Fibroblast of lung (primary cell): ENCODE measurements at places on chromosomes 5 and 9.

GRCh38 chr5:22751536-22751935, 101.6 kb downstream of the CDH12 start:
- DNase-seq, result no peak

DNA sequence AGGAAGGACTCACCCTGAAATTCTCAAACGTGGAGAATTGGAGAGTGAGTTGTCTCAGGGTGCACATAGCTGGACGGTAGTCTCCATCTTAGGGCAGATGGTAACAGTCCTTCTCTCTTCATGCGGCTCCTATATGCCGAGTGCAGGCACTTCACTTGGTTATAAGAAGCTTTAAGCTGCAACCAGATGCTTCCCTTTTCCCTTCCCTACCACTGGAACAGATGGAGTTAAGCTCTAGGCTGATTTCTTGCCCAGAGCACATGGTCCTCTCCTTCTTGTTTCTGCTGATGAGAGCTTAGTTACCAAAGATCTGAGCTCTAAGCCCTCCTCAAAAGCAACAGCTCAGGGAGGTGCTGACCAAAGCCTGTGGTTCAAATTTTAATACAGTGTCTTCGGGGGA, 355.7 kb downstream of the ARHGEF28 start:
- no peak for DNase-seq

DNA sequence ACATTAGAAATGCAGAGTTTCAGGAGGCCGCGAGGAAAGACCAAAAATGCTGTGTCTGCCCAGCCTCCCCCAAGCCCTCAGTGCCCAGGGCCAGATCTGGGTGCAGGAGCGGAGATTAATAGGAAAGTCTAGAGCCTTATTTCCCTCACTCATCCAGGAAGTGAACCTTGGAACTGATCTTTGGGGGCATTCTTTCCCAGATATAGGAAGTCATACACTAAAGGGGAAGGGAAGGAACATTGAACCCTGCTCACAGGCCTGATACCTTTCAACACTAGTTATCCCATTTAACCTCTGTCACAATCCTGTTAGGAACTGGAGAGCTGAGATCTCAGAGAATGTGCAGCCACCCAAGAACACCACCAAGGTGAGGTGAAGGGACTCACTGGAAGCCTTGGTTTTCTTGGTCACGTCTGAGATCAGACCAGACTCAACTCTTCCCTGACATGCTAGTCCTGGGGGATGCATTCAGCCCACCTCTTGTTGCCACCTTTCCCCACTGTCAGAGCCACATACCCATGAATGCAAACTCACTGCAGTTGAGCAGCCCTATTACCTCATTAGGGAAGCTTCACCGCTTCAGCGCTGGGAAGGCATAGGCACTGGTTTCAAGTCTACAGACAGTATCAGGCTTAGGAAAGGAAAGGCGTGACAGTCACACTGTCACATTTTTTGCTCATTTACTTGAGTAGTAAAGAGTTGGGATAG, 95.0 kb downstream of the KIAA1958 start:
- no peak for DNase-seq

DNA sequence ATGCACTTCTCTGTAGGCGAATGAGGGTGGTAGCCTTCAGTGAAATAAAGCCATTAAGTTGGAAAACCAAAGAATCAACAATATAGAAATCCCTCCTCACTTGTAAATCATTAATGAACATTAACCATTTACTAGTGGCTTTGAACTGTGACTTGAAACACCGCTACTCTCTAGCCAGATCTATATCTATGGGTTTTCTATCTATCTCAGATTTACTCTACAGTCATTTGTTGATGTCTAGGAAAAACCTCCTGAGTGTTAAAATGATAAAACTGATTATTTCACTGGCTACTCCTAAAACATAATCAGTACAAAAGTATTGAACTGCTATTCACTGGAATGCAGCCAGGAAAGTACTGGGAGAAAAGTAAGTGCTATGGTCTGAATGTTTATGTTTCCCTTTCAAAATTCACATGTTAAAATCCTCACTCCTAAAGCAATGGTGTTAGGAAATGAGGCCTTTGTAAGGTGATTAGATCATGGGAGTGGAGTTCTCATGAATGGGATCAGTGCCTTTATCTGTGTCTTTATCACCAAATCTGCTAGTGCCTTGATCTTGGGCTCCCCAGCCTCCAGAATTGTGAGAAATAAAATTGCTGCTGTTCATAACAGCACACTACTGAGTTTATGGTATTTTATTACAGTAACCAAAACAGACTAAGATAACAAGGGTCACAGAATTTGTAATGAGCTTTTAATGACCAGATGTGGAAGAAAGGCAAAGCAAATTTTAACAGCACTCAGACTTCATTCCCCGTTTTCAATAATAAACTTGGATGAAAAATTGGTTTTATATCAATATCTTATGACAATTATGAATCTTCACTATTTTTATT, 8.6 kb upstream of the OXCT1 start:
- no peak for DNase-seq

- DNase-seq, result peak; percentile 39
These were observed 75.0 kb downstream of the TTC39B start for GRCh38 chr9:15231788-15232635.

DNA sequence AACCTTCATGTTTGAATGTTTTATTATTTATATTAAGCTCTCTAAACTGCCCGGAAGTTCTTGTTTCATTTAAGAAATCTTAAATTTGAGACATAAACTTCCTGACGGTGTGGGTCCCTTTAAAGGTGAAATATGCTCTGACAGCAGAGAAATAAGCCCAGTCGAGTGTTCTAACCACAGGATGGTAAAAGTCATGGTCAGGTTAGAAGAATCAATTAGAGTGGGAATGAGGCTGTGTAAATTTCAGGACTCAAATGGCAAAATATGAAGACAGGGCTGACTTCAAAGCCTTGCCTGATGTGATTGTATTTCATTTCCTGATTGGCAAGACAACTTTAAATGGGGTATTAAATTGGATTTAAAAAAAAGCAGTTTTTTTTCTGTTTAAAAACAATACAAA, 432.9 kb upstream of the BRINP1 start:
- DNase-seq, result no peak

DNA sequence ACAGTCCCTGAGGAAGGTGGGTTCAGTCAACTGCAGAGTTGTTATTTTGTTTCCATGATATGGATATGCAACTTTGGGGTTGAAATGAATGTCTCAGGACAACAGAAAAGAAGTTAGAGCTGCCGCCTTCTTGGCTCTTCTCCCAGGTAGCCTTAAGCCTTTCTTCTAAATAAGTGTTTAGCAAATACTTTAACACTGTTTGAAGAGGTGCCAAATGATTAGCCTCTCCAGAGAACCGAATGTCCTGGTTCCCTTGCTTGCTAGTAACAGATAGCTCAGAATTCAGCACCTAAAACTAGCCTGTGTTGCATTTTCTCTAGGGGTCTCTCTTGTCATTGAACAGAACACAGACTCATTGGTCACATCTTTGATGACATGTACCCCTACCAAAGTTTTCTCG, 127.7 kb upstream of the PIK3R1 start:
- DNase-seq, result no peak

DNA sequence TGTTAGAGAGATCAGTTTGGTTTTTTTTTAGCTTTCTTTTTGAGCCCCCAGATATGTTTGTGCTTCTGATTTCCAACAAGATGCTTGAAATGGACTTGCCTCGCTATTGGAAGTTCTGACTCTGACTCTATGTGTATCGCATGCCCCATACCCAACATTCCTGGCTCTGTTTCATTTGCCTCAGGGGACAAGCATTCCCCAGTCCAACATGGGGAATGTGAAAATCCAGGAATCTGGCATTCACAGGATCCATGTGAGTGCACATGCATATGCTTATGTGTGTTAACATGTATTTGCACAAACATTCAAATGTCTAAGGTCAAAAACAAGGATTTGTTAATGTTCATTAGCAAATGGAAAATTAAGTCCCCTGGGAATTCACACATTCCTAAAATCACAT, 233.9 kb downstream of the TLR4 start:
- DNase-seq, result no peak

GRCh38 chr9:122106576-122106975, 13.5 kb upstream of the TTLL11 start:
- DNase-seq, result no peak

- DNase-seq, result no peak
These were observed 367.8 kb upstream of the SPATA31A5 start for GRCh38 chr9:60546406-60546805.

GRCh38 chr5:169971780-169972179, 8.5 kb downstream of the INSYN2B start:
- no peak for DNase-seq

GRCh38 chr5:108078345-108078744, 303.6 kb downstream of the FBXL17 start:
- no peak for DNase-seq

GRCh38 chr5:9094582-9094981, 451.3 kb downstream of the SEMA5A start:
- DNase-seq, result peak; percentile 39

DNA sequence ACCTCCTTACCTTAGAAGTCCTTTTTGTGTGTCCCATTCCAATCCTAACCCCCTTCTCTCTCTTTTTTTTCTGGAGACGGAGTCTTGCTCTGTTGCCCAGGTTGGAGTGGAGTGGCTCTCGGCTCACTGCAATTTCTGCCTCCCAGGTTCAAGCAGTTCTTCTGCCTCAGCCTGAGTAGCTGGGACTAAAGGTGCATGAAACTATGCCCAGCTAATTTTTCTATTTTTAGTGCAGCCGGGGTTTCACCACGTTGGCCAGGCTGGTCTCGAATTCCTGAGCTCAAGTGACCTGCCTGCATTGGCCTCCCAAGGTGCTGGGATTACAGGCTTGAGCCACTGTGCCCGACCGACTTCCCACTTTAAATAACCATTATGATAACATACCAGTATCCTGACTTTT, 17.5 kb downstream of the TMEM38B start:
- DNase-seq, result no peak

GRCh38 chr9:127214421-127215267, 49.9 kb upstream of the GARNL3 start:
- peak; percentile 53 for DNase-seq
